Naive thymus-derived CD4-positive, alpha-beta T cell (primary cell): ENCODE measurements at places on chromosomes 2 and 18.

DNA sequence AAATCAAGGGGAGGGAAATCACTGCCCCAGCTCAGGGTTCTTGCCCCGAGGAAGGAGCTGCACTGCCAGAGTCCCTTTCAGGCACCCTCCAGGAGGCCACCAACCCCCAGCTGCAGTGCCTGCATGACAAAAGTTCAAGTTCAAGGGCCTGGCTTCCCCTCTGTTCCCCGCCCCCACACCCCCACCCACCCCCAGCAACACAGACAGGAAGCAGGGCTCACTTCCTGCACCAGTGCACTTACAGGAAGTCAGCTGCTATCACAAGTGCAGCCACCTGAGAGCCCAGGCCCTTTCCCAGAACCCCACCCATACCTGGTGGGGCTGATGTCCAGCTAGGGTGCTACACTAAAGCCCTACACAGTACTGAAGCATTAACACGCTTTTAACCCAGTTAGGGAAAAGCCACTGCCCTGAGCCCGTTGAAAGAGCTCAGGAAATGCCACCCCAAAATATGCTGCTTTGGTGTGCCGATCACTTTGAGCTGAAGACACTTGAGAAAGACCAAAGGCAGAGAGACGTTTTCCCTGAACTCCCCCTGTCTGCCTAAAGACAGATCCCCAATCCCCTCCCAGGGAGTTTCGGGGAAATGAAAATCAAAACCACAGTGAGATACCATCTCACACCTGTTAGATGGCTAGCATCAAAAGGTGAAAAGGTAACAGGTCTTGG is 109.9 kb upstream of the CAB39 start:
- DNase-seq = peak; percentile 74

GRCh38 chr2:20509770-20510490 is 63.1 kb downstream of the RHOB start:
- DNase-seq = no peak

- no peak for DNase-seq
These were observed 81.0 kb downstream of the TAF4B start for GRCh38 chr18:26307161-26307773.

DNA sequence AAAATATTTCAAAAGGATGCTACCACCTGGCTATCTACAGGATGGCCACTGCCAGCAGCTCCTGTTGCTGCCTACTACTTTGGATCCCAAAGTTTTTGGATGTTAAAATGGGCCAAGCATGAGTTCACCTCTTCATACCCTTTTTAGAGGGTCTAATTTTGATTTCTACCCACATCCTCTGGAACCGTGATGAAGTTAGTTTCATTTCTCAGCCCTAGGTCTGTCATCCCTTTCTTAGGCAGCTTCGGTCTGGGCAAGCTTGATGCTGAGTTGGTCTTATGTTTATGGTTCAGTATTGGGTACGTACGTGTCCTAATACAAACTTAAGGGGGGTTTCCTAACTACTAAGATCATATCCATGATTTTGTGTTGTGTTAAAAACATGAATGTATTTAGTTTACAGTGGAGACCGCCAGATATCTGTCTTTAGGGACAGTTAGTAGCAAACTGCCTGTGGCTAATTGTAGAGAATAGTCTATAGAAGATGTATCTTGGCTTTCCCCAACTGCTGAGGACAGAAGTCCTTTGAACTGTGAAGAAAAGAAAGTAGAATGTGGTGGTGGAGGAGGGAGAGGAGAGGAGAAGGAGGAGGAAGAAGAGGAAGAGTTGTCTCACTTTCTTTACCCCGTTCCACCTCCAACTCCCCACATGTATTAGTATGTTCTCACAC is 184.9 kb downstream of the UBE2E3 start:
- peak; percentile 28 for DNase-seq

DNA sequence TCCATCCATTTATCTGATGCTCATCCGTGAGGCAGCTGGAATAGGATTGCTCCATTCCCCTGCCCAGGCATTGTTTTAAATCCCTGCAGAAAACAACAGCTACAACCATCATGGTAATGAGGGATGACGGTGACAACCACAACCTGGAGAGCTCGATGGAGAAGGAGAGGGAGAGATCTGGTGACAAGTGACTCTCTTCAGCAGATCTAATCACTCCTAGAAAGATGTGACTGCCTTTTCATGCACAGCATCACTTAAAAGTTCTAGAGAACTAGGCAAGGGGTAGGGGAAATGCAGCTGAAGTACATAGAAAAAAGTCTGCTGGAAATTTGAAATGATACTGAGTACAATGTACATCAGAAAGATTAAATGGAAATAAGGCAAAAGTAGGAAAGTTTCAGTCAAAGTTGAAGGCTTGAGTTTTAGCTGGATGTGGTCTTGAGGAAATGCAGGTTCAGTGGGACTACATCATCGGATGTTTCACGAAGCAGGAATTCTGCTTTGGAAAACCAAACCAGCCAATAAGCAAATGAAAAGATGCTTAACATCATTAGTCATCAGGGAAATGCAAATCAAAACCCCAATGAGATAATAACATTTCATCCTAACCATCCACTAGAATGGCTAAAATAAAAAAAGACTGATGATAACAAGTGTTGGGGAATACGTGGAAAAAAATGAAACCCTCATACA is 6.8 kb upstream of the ARHGAP25 start:
- no peak for DNase-seq

DNA sequence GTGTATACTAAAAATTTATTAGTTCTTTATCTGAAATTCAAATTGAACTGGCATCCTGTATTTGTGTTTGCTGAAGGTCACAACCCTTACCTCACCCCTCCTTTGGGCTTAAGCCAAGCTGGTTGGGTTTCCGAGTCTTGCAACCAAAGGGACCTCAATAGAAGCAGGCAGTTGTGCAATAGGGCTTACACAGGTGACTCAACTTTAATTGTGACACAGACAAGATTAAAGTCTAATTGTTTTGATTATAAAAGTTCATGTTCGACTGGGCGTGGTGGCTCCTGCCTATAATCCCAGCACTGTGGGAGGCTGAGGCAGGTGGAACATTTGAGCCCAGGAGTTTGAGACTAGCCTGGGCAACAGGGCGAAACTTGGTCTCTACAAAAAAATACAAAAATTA is 71.5 kb downstream of the RAB31 start:
- no peak for DNase-seq

GRCh38 chr2:239581352-239581901 is 180.6 kb upstream of the HDAC4 start:
- no peak for DNase-seq

DNA sequence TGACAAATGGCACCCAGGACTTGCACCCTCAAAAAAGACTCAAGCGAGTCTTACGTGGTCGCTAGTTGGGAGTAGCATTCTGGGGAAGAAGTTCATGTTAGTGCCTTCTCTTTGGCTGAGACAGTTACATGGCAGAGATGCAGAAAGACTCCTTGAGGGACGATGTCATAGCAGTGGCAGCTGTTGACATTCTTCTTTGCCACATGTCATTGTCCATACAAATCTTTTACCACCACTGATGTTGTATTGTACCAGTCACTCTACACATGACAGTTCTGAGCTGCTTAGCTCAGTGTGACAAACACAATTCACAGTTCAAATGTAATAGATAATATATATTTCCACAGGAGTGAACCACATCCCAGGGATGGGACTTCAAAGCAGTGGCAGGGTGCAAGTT is 197.1 kb downstream of the TCF4 start:
- no peak for DNase-seq

DNA sequence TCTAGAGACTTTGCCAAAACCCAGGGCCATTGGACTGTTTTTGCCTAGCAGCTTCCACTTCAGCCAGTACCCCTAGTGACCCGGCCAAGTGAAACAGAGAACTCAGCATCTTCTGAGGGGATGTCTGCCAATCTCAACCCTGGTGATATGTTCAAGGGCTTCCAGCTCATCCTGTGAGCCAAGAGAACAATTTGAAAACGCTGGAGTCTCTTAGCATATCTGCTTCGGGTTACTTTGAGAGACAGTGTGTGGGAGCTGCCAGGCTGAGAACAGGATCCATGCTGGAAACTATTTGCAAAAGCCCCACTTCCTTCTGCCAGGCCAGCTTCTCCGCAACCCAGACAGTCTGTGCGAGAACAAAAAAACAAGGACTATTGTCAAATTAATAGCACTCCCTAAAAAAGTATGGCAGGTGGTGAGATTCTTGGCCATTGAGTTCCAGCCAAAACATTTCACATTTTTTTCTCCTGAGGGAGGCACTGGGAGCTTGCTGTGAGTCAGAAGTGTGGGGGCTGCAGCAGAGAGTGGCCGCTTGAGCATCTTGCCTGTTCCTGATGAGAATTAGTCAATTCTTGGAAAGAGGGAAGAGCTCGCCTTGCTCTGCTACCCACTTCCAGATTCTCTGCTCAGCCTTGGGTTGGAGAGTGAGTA is 395.6 kb upstream of the TRIB2 start:
- no peak for DNase-seq

- no peak for DNase-seq
These were observed 84.8 kb upstream of the PTPRM start for GRCh38 chr18:7482342-7482741.

DNA sequence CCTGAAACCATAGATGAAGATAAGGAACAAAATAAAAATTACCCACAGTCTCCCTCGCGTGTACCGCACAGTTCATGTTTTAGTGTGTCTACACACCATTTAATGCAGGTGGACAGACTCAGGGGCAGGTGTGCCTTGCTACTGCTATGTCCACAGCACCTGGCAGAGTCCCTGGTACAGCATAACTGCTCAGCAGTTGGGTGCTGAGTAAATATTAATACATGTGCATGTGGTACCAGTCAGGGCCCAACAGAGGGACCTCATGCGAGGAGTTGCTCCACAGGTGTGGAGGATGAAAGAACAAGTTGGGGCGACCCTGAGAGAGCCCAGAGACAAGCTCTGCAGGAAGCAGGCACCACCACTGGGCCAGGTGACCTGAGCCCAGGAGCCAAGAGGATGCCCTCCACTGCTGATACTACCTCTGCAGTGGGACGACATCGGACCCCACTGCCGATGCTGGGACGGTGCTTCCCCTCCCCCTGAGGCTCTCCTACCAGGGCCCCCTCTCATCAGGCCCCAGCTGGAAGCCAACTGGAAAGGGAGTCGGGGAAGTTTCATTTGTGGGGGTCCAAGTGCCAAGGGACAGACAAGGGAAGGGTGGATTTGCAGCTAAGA is 100.8 kb downstream of the NEDD4L start:
- no peak for DNase-seq

- DNase-seq = no peak
These were observed 265.9 kb downstream of the SETBP1 start for GRCh38 chr18:44946529-44947113.

- no peak for DNase-seq
These were observed 129.4 kb upstream of the ITGA6 start for GRCh38 chr2:172297950-172298349.

DNA sequence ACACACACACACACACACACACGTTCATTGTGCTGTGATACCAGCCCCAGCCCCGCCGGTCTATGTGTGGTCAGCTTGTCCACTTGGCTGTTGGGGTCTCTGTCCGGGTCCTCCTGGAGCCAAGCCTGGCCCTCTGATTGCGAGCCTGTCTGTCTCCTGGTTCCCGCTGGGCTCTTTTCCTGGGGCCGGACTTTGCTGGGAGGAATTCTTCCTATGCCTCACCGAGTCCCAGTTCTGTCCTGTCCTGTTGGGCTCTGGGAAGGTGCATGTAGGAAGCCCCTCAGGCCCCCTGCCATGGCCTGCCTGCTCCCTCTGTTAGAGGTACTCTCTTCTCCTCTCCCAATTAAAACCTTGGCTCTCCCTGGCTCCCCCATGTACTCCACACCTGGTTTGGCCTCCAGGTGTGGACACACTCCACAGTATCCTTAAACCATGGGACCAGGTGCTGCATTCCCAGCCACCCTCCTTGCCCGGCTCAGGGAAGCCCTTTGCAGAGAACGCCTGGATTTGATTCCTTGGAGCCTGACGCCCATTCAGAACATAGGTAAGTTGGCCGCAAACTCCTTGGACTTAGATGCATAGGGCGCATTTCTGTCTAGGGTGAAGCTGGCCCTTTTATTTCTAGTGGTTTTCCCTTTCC is 42.3 kb downstream of the CABLES1 start:
- DNase-seq = no peak

DNA sequence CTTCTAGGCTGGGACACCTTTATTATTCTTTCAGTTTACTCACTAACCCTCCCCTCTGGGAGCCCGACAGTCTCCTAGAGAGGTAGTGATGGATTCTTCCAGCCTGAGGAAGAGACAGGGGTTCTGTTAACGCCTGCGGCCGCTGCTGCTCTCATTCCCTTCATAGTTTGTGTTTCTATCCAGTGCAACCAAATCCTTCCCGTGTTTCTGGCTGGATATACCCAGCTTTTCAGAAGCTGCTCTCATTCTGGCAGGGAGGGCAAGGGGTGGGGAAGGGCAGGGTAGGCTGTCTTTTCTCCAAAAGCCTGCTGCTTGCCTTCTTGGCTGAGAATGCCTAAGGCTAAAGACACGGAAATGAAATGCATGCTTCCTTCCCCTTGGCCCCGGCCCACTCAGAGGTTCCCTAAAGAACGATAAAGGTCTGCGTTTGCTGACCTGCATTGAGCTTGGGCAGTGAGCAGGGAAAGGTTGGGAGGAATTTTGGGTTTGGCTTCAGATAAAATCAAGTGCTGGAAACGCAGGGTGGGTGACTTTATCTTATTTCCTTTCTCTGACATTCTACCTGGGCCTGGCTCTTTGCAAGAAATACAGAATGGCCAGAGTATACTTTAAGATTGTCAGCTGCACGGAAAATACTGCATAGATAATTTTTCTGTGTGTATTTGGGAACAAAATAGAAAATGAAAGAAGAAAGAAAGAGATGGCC is 390.9 kb downstream of the NBAS start:
- no peak for DNase-seq

DNA sequence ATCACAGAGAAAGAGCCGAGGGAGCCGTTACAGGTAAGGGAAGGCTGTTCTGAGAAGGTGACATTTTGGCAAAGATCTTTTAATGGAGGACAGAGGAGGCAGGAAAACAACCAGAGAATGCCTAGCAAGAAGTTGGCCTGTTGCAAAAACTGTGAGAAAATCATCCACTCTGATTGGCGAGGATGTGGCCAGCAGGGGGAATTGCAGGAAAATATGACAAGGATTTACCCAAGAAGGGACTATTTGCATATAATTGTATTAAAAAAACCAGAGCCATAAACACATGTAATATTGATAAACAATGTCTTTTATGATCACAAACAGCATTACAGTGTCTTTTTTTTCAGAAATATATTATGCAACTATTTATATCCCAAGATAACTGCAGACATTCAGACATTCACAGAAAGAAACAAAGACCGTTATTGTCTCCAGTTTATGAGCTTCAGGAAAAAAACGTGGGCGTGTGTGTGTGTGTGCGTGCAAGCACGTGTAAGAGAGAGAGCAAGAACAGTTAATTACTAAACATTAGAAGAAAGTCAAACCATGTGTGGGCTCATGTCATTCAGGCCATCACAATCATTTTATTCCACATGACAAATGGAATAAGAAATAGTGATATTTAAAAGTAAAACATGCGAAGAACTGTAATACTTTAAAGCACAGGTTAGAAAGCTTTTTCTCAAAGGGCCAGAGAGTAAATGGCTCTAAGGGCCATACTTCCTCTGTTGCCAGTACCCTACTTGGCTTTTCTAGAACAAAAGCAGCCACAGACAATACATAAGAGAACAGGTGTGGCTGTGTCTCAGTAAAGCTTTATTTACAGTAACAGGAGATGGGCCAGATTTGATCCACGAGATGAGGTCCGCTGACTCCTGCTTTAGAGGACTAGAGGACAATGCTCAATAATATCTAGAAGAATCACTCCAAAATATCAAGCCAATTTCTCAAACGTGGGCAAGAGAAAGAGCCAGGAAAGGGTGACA is 324.1 kb downstream of the DLGAP1 start:
- no peak for DNase-seq

- DNase-seq = no peak
These were observed 13.4 kb upstream of the GLS start for GRCh38 chr2:190867212-190867611.

- DNase-seq = peak; percentile 43
These were observed 62.0 kb downstream of the ANKRD44 start for GRCh38 chr2:197248623-197249022.
